ENCODE measurements at places on chromosomes 12 and 14.
A peak's percentile ranks its signal among the peaks of the same experiment; 100 is the strongest.

- DNase-seq: no peak
Measured at GRCh38 chr12:115572440-115572839, 705.1 kb downstream of the MED13L start.

DNA sequence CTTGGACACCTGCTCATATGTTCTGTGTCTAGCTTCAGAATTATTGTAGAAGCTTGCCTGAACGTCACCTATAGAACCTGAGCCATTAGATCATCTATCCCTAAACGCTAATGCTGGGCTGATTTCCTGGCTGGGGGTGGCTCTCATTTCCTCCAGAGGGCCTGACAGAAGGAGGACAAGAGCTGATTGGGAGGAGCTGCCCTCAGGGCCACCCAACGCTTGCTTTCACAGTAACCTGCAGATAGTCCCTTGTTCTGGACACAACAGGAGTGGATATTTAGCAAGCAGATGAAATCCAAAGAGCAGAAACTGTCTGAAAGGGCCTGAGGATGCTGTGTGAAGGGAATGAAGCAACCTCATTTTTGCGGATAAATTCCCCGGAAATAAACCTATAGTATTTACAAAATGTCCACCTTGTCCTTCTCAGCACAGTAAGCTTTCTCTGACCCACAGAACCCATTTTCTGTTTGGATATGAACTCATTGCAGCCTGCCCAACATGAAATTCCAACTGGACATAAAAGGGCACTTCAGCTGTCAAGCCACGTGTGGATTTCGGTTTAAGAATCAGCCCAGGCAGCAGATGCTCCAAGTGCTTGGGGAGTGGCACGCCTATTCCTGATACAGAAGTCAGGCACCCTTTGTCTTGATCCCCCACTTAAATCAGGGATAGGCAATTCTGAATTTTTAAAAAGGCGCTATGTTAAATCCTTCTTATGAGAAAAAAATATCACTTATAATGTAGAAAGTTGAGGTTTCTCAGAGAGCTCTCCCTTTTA lies 32.8 kb upstream of the TUBA1C start:
- no peak for DNase-seq

DNA sequence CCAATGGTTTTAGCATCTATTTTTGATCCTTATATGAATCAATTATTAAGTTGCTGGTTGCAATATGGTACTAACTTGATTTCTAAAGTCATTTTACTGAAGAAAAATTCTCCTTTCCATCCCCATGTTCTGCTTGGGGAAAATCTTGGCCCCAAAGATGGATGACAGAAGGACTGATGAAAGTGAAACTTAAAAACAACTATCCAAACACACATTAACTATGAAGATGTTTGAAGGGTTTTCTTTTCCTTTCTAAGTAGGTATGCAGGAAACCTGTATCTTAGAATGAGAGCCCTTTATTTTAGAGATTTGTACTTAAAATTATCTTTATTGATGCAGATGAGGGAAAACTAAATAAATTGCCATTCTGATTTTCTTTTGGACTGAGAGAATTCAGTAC lies 5.9 kb downstream of the C12orf71 start:
- DNase-seq: no peak

DNA sequence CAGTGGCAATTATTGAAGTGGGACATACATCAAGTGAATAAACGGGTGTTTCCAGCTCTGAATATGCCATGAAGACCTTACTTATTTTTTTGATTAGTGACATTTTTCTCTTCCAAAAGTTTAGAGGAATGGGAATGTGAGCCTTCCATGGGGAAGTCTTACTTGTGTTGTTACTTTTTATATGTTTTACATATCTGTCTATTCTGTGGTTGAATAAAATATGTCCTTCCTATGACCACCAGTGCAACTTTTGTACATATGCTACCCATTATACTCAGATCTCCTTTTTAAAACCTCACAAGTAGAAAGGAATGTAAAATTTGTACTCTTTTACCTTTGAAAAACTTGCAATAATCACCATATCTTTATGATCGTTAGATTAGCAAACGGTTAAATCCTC lies 132.7 kb downstream of the MSRB3 start:
- DNase-seq: no peak

DNA sequence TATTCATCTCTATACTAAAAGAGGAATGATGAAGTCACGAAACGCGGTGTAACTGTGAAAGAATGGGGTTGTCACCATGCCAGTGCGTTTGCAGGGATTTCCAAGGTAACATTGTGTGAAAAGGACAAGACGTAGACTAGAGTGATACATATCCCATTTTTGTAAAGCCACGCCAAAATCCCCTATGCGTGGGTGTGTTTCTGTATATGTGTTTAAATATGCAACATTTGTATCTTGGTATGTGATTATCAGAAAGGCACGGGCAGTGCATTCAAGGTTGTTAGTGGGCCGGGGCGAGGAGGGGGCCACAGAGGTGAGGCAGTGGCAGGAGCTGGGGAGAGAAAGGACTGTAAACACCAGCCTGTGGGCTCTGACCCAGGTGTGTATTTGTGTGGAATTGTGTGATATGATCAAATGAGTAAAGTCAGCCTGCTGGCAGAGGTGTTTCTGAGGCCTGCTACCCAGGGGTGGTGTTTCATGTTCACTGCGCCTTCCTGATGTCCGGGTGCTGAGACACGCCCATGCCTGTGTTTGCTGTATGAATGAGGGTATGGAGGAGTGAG lies 137.8 kb downstream of the ADGRD1 start:
- DNase-seq: no peak

DNA sequence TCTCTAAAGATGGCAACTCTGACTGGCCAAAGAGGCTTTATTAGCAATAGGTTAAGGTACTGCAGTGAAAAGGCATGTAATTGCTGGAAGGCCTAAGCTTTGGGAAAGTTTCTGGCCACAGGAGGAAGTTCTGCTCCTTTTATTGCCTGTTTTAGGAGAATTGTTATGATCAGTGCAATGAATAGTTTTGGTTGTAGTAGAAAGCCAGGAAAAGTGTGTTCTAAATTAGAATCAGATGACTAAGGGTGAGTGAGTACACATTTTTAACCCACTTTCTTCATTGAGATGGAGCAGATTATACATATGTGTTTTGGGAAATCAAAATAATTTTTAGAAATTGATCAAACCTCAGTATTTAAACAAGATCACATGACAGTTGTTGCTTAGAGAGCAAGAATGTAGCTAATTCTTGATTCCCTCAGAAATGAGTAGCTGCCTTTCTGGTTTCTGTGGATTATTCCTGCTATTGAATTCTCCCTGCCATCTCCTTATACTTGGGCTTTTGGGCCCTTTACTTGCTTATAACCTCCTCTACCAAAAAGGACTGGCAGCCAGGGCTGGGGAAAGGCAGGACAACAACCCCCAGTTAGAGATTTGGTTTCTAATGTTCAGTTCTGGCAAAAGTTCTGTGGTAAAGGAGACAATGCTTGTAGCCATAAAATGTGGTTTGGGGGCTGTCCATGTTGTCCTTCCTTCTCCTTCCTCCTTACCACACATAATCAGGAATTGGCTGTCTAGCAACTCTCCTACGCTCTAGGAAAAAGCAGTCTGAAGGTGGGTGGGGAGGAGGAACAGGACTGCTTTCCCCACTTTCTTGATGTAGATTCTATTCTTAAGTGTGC lies 217.1 kb downstream of the SLC38A4 start:
- DNase-seq: no peak

- no peak for DNase-seq
Measured at GRCh38 chr12:94074980-94075629, 73.3 kb upstream of the PLXNC1 start.

- DNase-seq: peak; percentile 76
Measured at GRCh38 chr12:55930771-55931316, at the start of gene DGKA. Gene DGKA, plus strand, starts transcription at chr12:55931162. Its CDS starts 5,342 bp downstream, at chr12:55936504.

DNA sequence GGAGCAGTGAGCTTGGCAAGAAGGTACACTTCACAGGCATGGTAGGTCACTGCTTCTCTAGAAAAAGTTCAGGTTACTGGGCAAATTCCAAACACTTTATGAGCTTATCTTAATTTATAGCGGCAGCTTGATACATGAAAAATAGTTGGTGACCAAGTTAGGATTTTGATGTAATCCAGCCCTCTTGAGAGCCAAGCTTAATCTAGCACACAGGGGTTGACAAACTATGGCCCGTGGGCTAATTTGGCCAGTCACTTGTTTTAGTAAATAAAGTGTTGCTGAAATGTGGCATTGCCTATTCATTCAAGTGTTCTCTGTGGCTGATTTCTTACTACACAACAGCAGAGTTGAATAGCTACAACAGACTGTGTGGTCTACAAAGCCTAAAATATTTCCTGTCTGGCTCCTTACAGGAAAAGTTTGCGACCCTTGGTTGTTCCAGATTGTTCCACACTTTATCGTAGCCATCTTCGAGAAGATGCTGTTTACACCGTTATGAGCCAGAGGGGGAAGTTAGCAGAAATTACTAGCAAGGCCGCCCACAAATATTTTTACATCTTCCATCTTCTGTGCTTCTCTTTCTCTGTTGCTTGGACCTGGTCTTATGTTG lies 120.9 kb downstream of the DAAM1 start:
- no peak for DNase-seq

GRCh38 chr12:81077686-81078441 lies at the start of gene ACSS3:
Gene ACSS3, plus strand, starts transcription at chr12:81078079. Its CDS starts 42 bp downstream, at chr12:81078121.
- no peak for DNase-seq

GRCh38 chr12:47400266-47400665 lies 305.6 kb downstream of the RPAP3 start:
- DNase-seq: no peak

DNA sequence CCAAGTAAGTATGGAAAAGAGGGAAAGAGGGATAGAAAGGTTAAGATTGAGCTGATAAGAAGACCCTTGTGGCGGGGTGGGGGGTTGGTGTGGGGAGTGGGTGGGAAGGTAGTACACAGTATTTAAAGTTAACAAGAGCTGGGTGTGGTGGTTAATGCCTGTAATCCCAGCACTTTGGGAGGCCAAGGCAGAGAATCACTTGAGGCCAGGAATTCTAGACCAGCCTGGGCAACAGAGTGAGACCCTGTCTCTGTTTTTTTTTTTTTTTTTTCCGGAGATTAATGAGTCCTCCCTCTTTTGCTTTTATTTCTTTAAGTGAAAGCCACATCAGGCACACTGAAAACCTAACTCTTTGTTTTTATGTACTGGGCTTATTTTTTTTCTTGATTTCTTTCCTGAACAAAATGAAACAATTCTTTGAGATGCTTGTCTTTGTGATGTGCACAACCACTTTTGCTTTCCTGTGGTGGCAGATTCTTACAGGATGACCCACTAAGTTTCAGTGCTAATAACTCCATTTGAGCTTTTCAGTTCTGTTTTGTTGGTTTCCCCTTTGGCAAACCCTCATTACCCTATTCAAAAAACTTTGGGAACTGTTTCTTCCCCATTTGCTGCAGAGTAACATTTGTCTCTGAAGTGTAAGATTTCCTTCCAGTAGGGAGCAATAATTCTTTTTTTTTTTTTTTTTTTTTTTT lies 54.8 kb downstream of the WNK1 start:
- peak; percentile 66 for DNase-seq

GRCh38 chr14:100116134-100116533 lies 43.3 kb downstream of the DEGS2 start:
- DNase-seq: no peak

GRCh38 chr12:90292183-90292582 lies 583.5 kb upstream of the ATP2B1 start:
- DNase-seq: no peak

GRCh38 chr12:104605685-104606084 lies 148.9 kb downstream of the CHST11 start:
- DNase-seq: no peak

- no peak for DNase-seq
Measured at GRCh38 chr14:75469606-75470237, 41.9 kb downstream of the JDP2 start.

DNA sequence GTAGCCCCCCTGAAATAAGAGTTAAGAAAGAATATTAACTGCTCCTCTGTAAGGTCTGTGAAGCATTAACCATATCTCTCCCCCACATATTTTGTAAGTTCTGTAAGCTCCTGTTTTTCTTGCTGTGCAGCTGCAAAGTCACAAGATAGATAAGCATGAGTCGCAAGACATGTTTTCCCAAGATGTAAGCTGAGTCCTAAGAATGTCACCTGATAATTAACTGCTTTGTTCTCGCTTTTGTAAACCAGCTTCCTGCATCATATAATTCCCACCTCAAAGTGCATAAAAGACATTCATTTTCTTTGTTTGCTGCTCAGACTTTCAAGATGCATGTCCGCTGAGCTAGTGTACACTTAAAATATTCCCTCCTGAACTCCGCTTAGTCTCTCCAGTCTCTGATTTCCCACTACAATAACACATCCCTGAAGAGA lies 27.0 kb upstream of the PHC1 start:
- DNase-seq: no peak

DNA sequence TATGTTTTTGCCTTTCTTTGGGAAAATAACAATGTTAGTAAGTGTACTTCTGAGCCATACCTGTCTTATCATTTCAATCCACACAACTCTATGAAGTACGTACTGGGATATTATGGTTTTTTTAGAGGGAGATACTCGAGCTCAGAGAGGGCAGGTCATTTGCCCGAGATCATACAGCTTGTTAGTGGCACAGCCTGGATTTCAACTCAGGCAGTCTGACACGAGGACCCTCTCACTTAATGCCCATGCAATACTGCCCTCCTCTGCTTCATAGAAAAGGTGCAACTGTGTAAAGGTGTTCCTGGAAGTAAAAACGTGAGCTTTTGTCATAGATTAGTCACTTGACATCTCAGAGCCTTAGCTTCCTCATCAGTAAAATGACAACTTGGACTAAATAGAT lies 128.0 kb downstream of the NDUFA12 start:
- no peak for DNase-seq

DNA sequence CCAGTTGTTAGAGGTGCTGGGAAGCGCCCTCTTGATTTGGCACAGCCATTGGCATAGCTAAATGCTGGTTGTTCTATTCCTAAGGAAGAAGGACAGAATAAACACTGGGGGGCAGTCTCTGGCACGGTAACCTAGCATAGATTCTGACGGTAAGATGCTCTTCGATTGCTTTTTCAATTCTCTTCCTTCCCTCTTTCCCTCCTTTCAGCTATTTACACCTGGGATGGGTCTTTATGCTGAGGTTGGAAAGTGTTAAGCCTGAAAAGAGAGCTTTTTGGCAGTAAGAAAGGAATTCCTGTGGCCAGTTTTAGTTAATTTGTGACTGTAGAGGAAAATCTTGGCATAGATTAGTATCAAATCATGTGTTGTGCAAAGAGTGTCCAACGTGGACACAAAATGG lies 162.8 kb downstream of the SNAPC1 start:
- no peak for DNase-seq

- DNase-seq: peak; percentile 2
Measured at GRCh38 chr12:67827820-67828383, 161.3 kb upstream of the IFNG-AS1 start.

- DNase-seq: no peak
Measured at GRCh38 chr14:26687301-26687837, 89.5 kb upstream of the NOVA1 start.

DNA sequence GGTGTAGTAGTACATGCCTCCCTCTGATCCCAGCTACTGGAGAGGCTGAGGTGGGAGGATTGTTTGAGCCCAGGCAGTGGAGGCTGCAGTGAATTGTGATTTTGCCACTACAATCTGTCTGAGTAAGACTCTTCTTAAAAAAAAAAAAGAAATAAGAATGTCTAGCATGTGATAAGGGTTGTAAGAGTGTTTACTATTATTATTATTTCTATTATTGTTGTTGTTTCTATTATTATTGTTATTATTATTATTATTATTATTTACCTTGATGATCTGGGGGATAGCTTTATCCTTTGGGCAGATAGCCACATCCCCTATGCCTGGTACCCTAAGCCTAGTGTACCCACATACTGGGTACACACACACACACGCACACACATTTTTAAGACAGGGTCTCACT lies 4.3 kb downstream of the OAS3 start:
- no peak for DNase-seq

GRCh38 chr14:70788898-70789297 lies 20.4 kb downstream of the MAP3K9 start:
- no peak for DNase-seq
